GM12878 (cell line): ENCODE measurements at places on chromosomes 2 and 18. TPM values are rescaled to one million over a fixed set of nuclear protein-coding genes. Genes with fewer than 3 reads are reported as not detected.

The CRYBA2 gene
- total RNA-seq, result not detected in 2 replicates

The RNU2-63P gene
- 12.3 and 12.8 TPM in 2 replicates for total RNA-seq

The HOXD13 gene
- not detected in 2 replicates for total RNA-seq

The NCKAP5 gene
- total RNA-seq, result 0.35 and 0.44 TPM in 2 replicates

The NPC1 gene
- 22.9 and 25.5 TPM in 2 replicates for total RNA-seq

The NT5DC4 gene
- total RNA-seq, result 0.85 TPM in 1 of 2 replicates, not detected in the other

The DSG4 gene
- total RNA-seq, result 0.13 and 0.16 TPM in 2 replicates

The IL36B gene
- not detected in 2 replicates for total RNA-seq

The ANKRD30B gene
- total RNA-seq, result not detected in 2 replicates

The TUBA3D gene
- not detected in 2 replicates for total RNA-seq

The FAP gene
- total RNA-seq, result not detected in 2 replicates

The EMX1 gene
- 1.1 and 1.2 TPM in 2 replicates for total RNA-seq

The BOK gene
- 0.08 and 0.15 TPM in 2 replicates for total RNA-seq

The DIS3L2 gene
- total RNA-seq, result 21.0 and 27.1 TPM in 2 replicates

The XDH gene
- total RNA-seq, result 0.11 TPM in 1 of 2 replicates, not detected in the other

The EFEMP1 gene
- total RNA-seq, result 0.24 and 0.33 TPM in 2 replicates

The TMEM17 gene
- 0.87 and 0.93 TPM in 2 replicates for total RNA-seq

The UGT1A5 gene
- total RNA-seq, result not detected in 2 replicates

The EFR3B gene
- 3.5 and 3.9 TPM in 2 replicates for total RNA-seq

The CYS1 gene
- total RNA-seq, result 5.8 and 6.4 TPM in 2 replicates

The NPHP1 gene
- 0.23 and 0.98 TPM in 2 replicates for total RNA-seq

The APOB gene
- total RNA-seq, result 1.1 and 1.4 TPM in 2 replicates

The MFSD6 gene
- 42.6 and 44.1 TPM in 2 replicates for total RNA-seq

The RAMP1 gene
- total RNA-seq, result not detected in 2 replicates

The RGPD4 gene
- not detected in 2 replicates for total RNA-seq

The ALPP gene
- total RNA-seq, result not detected in 2 replicates

The KDSR gene
- 24.6 and 24.9 TPM in 2 replicates for total RNA-seq

The KIAA2012 gene
- not detected in 2 replicates for total RNA-seq

The USP37 gene
- total RNA-seq, result 15.6 and 18.6 TPM in 2 replicates

The SLC30A3 gene
- total RNA-seq, result not detected in 2 replicates

The CDH2 gene
- 0.18 and 0.19 TPM in 2 replicates for total RNA-seq

The NFATC1 gene
- 17.5 and 20.8 TPM in 2 replicates for total RNA-seq

The TNFAIP6 gene
- 0.82 and 1.3 TPM in 2 replicates for total RNA-seq

The CAVIN2 gene
- 0.11 TPM in 1 of 2 replicates, not detected in the other for total RNA-seq

The TEX51 gene
- not detected in 2 replicates for total RNA-seq

The KLHL41 gene
- total RNA-seq, result 0.10 and 0.77 TPM in 2 replicates

The CFAP53 gene
- total RNA-seq, result 0.26 TPM in 1 of 2 replicates, not detected in the other

The KCTD1 gene
- 10.2 and 10.3 TPM in 2 replicates for total RNA-seq

The SNTG2 gene
- total RNA-seq, result not detected in 2 replicates

The FAM228B gene
- total RNA-seq, result 8.8 TPM in 2 replicates

The ERICH2 gene
- total RNA-seq, result not detected in 2 replicates

The ANKRD36 gene
- 15.3 and 18.4 TPM in 2 replicates for total RNA-seq

The GLI2 gene
- 0.05 TPM in 1 of 2 replicates, not detected in the other for total RNA-seq

The LIMS4 gene
- 0.40 and 0.49 TPM in 2 replicates for total RNA-seq

The SFT2D3 gene
- 6.2 and 6.5 TPM in 2 replicates for total RNA-seq
